ENCODE measurements at places on chromosomes 11 and 22.

DNA sequence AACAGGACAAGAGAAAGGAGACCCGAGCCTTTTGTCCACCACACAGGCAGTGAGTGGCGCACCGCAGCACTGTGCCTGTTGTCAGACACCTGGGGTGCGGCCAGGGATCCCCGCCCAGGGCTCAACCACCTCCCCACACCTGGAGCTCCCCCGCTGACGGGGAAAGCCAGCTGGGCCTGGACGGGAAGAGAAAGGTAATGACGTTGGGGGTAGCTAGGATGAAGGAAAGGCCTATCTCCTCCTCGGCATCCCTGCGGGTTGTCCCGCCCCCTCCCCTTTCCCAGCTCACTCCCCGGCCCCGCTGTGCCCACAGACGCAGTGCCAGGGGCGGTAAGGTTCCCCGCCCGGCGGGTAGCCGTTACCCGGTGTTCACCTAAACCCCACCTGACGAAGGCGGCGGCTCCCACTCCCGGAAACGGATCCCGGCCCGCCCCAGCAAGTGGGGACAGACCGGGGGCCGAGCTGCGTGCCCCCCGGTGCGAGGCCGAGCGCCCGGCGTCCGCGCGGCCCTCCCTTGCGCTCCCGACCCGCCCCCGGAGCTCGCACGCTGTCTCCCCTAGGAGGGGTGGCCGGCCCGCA, 495 bp downstream of the HYOU1 start:
- DNase-seq: no peak

DNA sequence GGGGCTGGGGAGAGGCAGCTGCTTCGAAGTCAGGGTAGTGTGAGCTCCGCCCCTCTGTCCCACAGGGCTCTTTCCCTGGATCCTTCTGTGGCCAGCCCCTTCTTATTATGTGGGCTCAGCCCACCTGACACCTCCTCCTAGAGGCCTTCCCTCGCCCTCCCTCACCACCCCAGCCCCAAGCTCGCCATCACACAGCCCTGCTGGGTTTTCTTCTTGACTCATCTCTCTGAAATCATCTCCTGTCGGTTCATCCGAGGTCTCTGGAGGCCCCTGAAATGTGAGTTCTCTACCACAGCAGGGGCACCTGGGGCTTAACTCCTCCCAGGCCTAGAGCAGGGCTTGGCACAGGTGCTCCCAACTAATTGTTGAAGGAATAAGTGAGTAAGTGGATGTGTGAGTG, 65.2 kb downstream of the CACNA1I start:
- peak; percentile 21 for DNase-seq

- DNase-seq: no peak
These were observed 40.1 kb upstream of the TUB start for GRCh38 chr11:8040921-8041285.

GRCh38 chr22:50360578-50360977, 17.5 kb downstream of the PPP6R2 start:
- no peak for DNase-seq

DNA sequence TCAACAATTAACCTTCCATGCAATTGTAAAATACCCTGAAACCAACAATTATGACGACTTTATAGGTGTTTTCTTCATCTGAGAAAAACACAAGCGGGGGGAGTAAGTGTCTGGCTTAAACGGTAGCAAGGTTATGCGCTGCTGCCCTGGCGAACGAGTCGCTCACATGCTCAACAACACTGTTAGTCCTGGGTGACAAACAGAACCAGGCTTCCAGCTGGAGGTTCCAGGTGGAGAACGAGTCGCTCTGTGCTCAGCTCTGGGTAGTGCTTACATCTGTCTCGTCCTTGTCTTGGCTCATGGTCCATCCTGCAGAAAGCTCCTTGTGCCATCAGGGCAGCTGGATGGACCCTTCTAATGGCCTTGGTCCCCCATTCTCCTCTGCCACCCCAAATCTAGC, 48.2 kb downstream of the PC start:
- DNase-seq: no peak

GRCh38 chr11:5593146-5593545, 3.3 kb upstream of the TRIM6 start:
- DNase-seq: no peak

GRCh38 chr22:26426924-26427323, 2.1 kb upstream of the ASPHD2 start:
- no peak for DNase-seq

DNA sequence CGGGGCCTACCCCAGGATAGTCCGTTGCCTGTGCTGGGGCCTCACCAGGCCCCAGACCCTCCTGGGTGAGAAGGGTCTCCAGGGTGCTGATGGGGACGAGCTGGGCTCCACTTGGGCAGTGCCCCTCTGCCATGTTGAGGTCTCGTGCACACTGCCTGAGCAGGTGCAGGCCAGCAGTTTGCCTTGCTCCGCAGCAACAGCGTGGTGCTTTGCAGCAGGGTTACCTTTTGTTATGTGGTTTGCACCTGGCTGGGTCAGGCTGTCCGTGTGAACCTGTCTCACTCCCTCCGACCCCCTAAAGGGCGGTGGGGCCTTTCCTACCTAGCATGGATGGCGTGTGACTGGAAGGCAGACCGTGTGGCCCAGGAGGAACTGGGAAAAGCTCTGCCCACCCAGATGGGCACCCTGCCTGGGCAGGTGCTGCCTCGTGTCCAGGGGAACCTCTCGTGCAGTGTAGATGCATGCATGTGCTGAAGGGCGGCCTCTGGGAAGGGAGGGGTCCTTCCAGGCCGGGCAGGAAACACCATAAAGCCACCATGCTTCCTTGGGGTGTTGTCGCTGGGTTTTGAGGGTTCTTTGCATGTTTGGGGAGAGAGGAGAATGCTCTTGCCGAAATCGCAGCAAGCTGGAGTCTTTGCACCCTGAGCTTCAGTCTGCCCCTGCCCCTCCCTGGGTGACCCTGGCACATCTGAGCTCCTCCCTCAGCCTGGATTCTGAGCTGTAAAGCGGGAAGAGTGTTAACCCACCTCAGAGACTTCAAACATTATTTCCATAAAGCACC, 75.4 kb upstream of the PPARA start:
- DNase-seq: no peak

- no peak for DNase-seq
These were observed 78.3 kb downstream of the MICAL3 start for GRCh38 chr22:17945888-17946648.

GRCh38 chr11:36350137-36350513, 54.0 kb downstream of the PRR5L start:
- no peak for DNase-seq

- no peak for DNase-seq
These were observed 61.7 kb downstream of the ME3 start for GRCh38 chr11:86610559-86611341.

- DNase-seq: no peak
These were observed 60.1 kb downstream of the HORMAD2 start for GRCh38 chr22:30140414-30140813.

DNA sequence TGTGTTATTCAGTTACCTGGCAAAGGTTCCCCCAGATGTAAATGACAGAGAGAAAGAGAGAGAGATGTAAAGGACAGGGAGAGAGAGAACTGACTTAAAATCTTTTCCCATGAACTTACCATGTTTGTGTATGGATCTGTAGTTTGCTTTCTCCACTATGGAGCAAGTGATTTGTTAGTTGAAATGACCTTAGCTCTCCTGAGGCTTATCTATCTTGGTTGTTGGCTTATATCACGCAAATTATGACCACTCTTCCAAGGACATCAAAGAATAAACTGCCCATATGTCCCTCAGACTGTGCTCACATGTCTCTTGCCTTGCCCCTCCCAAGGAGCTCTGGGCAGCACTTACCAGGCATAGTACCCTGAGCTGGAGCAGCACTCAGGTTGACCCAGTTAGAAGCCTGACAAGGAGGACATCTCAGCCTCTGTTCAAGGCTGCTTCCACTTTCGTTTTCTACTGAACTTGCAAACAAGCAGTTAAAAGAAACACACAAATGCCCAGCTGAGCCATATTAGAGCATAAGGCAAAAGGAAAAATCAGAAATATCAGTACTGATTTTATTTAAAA, 95.3 kb upstream of the RCN1 start:
- peak; percentile 14 for DNase-seq

DNA sequence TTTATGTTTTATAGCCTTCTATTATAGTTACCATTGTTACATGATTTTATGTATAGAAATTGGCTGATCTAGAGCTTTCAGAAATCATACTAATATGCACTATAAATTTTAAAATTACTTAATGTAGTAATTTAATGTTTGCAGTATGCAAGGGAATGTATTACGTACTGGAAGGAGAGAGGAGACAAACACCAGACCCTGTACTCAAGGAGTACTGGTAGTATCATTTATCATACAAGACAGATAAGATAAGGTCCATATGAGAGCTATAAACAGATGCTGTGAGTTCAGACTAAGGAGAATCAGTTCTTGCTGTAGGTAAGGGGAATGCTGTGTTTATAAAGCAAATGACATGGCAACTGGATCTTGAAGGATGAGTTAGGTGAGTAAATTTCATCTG, 765 bp downstream of the BCO2 start:
- DNase-seq: no peak

Measured in fibroblast of skin of abdomen (primary cell).